NCI-H146 (cell line): ENCODE measurements at places on chromosomes 2 and 18.
A peak's percentile ranks its signal among the peaks of the same experiment; 100 is the strongest.

DNA sequence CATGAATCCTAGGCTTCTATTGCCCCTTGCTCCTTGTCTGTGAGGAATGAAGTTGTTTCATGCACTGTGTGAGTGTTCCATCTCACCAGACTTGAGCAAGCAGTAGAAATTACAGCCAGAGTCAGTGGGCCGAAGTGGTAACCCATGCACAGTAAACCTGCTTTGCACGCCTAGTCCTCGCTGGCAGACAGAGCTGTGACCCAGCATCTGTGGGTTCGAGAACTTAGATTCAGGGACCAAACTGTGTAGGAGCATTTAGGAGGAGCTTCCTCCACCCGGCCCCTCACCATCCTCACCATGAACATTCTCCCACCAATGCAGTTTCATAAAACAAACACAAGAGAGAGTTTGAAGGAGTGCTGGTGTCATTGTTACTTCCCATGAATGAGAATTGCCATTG is 21.6 kb upstream of the TEX51 start:
- no peak for DNase-seq

GRCh38 chr18:23341383-23341782 is 111.7 kb upstream of the RIOK3 start:
- no peak for DNase-seq

DNA sequence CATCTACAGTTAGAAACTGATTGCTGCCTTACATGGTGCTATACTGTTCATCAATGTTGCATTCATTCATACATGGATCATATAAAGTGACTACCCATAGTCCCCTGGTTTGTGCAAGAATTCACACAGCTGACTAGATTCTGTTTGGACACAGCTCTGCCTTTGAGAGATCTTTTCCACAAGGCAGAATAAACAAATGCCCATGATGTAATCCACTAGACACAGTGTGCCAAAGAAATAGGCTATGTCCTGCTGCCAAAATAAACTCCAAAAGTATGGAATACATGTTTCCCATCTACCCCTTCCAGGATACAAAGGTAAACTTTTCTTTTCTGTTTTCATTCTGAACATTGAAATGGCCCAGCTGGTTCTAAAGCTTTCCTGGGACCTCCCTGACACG is 269.4 kb upstream of the CHAC2 start:
- DNase-seq, result no peak

DNA sequence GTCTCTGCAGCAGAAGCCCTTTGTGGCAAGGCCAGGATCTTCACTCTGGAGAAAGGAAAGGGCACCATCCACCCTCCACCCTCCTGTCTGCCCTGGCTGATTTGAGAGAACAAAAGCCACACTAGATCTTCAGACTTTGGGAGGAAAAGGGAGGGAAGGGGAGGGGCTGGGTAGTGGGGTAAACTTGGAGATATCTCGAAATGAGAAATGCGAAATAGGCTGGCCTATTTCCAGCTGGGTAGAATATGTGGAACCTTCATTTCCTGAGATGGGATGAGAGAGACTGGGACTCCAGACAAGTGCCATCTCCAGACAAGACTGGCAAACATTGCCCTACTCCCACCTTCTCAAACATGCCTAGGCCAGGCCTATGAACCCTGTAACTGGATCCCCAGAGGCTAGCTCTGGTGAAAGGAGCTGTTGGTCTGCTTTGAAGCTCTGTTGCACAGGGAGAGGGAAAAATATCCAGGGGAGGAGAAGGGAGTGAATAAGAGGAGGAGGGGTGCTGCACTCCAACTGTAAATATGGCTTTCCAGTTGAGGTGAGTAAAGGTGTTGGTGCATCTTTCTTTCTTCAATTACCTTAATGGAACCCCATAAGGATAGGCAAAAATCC is 1.7 kb downstream of the HOXD12 start:
- no peak for DNase-seq

DNA sequence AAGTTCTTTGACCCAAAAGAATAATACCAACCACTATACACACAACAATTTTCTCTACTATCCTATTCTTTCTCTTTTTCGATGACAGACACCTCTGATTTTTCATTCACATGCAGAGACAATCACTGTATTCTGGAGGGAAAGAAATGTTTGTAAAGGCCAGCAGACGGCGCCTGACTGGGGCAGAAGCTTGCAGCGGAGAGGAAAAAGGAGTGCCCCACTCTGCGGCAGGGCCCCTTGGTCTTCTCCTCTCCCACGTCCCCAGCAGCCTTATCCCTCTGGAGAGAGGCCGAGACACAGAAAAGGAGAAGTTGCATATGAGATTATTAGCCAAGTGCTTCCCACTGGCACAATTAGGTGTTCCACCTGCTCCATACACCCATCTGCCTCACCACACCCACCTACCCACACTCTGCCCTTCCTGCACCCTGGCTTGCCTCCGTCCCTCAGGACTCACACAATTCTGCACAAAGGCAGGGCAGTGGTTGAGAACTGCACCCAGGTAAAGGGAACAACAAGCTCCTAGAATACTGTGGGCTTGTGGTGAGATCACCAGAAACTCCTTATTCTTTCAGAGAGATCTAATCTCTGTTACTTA is 687.3 kb downstream of the NRXN1 start:
- peak; percentile 80 for DNase-seq

GRCh38 chr2:126658905-126659561 is 3.1 kb downstream of the GYPC start:
- no peak for DNase-seq

- DNase-seq, result no peak
Observed at GRCh38 chr2:36374585-36374984, 19.0 kb downstream of the CRIM1 start.

DNA sequence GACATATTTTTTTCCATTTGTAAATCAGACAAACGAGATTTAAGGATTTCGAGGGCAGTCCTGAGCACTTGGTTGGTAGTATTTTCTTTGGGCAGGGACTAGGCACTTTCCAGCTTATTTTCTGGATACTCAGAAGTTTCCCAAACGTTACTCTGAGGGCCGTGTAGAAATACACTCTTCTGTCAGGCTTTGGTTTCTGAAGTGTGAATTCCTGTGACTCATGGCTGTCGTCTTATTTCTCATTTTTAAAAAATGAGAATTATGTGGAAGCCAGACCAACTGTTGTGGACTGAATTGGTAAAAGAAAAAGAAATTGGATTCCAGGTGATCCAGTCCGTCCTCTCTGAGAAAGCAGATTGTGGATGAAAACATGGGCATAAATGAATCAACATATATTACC is 658.6 kb upstream of the FANCL start:
- DNase-seq, result no peak

DNA sequence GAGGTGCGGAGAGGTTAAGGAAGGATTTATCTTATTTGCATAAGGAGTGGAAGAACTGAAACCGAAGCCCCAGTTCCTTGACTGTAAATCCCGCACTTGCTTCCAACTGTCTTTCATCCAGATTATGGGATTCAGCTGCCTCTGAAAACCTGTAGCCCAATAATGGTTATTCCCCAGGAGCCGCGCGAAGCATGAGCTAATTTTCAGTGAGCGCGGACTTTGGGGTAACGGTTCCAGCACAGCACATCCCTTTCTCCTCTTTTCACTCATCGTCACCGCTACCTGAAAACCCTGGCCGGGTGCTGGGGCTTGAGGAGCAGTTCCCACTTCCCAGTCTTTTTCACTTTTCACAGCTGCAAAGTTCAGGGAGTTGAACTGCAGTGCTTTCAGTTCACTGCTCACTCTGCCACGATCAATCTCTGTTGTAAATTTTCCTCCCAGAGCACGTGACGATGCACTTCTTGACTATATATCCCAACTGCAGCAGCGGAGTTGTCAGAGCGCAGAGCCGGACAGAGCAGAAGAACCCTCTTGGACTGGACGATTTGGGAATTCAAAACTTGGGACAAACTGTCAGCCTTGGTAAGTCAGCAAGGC is at the start of gene KCNE4:
Gene KCNE4 (plus strand): TSS at position 498 of the 597 bp plus-strand sequence. CDS start 641 bp downstream, outside the sequence.
- DNase-seq, result no peak

DNA sequence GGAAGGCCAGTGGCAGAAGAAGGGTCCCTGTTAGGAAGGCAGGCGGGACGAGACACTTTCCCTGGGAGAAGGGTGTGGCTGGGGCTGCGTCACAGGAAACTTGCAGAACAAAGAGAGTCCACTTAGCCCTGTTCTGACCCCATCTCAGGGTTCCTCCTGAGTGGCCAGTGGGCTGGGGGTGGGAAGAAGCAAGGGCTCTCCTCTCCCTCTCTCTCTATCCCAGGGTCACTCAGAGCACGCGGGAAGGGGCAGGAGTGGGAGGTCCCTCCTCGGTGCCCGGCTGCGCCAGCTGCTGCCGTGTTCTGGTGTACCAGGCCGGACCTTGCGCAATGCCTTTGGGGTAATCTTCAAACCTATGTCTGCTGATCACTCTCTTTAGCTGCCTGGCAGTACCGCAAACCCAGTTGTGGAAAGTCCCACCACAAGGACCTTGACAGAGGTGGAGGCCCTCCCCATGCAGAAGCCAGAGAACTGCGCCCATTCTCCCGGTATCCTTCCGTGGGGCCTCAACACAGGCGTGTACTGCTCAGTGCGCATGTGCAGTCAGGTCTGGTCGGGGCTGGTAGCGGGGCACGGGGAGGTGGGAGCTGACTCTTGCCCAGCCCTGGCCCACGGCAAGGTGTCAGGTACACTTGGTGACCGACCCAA is 47.8 kb upstream of the ST3GAL5 start:
- DNase-seq, result no peak
